ENCODE measurements at places on chromosomes 1 and 21.
A peak's percentile ranks its signal among the peaks of the same experiment; 100 is the strongest.

DNA sequence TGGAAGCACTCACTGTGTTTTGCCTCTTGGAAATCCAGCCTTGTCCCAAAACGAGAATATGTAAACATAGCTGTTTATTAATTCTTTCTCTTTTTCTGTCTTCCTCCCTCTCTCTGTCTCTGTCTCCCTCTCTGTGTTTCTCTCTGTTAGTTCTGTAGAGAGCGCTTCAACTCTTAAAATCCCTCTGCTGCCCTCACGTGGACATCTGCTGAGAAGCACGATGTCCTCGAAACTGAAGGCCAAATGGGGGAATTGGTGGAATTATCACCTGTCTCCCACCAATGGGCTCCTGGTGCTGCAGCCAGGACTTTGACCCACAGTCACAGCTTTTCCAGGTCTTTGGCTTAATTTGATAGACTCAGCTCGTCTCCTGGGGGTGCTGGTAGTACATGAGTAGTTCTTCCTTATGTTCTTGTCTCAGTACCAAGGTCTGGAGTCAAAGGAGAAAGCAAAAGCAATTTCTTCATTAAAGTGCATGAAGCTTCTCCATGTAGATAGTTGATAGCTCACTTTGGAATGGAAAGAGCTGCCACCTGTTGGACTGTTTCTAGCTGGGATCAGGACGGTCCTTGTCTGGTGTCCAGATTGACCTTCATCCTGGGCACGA, 5.5 kb upstream of the GBP6 start:
- peak; percentile 73 for DNase-seq

DNA sequence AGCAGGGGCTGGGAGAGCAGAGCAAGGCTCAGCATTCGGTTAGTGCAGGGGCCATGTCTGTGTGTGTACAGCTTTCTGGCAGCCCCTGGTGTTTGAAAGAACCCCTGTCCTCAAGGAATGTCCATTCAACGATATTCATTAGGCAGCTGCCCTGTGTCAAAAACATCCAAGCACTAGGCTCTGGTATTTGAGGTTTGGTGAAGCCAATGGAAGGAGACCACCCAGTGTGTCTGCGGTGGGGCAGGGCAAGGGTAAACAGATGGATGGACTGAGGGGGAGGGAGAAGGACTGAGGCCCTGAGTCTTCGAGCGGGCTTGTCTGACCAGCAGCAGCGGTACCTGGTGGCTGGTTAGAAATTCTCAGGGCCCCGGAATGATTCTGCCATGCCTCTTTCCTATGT, 155.6 kb upstream of the KLHDC7A start:
- DNase-seq = no peak

DNA sequence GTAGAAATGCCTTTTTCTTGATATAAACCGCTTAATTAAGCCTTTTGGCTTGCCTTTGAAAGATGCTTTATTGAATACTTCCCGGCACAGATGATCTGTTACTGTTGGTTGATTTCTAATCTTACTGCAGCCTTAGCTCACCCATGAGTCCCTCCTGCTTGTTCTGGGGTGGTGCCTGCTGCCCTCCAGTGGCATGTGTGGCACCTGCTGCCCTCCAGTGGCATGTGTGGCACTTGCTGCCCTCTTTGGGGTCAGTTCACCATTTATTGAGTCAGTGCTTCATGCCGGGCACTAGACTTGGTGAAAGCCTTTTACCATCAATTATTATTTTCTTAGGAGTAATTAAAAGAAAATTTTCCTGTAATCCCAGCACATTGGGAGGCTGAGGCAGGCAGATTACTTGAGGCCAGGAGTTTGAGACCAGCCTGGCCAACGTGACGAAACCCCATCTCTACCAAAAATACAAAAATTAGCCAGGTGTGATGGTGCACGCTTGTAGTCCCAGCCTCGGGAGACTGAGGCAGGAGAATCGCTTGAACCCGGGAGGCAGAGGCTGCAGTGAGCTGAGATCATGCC, 54.3 kb downstream of the ADARB1 start:
- DNase-seq = peak; percentile 76

DNA sequence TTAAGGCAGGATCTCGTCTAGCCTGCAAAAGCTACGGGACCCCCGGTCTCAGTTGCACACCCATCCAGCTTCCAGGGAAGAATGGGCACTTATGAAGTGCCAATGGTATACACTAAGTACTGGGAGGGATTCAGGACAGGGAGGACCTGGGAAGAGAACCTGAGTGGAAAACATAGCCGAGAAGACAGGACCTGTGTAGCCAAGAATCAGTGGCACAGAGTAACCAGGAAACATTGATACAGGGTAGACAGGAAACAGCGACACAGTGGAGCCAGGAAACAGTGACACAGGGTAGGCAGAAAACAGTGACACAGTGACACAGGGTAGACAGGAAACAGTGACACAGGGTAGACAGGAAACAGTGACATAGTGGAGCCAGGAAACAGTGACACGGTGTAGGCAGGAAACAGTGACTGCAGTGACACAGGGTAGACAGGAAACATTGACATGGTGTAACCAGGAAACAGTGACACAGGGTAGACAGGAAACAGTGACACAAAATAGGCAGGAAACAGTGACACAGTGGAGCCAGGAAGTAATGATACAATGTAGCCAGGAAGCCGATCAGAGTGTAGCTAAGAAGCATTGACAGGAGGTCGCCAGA, 138.0 kb upstream of the ARHGEF16 start:
- no peak for DNase-seq

GRCh38 chr1:89802841-89803240, 18.0 kb upstream of the LRRC8D start:
- no peak for DNase-seq

GRCh38 chr21:31142600-31142999, 104.3 kb upstream of the KRTAP19-8 start:
- DNase-seq = no peak

DNA sequence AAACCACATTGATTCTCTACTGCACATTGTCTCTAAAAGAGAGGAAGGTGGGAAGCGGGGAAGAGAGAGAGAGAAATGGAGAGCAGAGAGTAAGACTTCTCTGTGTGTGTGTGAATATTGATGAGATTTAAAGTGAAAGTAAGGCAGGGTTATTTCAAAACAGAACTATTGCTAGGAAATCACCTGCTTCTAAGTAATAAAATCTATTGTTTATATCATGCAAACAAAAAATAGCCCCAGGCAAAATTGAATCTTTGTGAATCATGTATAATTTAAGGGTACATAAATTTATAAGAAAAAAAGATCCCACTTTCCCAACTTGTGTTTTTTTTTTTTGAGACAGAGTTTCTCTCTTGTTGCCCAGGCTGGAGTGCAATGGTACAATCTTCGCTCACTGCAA, 1.2 kb upstream of the GBP7 start:
- DNase-seq = no peak

DNA sequence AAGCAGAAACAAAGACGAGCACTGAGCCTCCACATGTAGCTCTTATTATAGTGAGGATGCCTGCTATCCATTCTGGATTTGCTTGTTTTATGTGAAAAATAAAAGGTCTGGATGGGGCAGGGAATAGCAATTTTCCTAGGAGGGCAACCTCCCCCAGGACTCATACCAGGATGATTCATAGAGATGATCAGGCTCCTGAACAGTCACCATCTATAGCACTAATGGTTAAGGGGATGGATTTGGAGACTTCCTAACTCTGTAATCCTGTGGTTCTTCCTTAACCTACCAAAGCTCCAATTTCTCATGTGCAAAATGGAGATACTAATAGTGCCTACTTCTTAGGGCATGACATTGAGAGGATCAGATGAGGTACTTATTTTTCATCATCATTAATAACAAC, 34.5 kb upstream of the CD58 start:
- DNase-seq = no peak
